MV-4-11 (cell line): ENCODE measurements at places on chromosomes 6 and 20.

DNA sequence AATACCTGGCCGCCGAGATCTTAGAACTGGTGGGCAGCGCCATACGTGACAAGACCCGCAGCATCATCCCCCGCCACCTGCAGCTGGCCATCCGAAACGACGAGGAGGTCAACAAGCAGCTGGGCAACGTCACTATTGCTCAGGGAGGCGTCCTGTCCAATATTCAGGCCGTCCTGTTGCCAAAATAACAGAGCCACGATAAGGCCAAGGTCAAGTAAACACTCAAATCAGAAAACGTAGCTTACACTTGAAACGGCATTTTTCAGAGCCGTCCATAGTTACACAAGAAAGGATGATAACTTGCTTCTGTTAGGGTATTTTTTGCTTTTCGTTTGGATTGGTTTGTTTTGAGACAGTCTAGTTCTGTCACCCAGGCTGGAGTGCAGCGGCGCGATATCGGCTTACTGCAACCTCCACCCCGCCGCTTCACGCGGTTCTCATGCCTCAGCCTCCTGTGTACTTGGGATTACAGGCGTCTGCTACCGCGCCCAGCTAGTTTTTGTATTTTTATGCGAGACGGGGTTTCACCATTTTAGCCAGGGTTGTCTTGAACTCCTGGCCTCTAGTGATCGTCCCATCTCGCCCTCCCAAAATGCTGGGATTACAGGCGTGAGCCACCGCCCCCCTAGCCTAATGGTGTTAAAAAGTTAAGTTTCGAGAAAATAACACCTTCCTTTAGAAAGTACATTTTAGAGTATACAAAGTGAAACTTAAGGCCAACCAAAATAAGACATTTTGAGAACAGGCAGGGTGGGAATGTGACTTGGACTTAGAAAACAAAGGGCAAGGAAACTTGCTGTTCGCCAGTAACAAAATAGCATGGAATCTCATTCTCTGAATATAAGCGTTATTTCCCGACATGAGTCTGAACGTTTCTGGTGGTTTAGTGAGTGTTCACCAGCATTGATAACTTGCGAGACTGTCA is 42.8 kb upstream of the HFE start:
- peak; percentile 56 for DNase-seq

DNA sequence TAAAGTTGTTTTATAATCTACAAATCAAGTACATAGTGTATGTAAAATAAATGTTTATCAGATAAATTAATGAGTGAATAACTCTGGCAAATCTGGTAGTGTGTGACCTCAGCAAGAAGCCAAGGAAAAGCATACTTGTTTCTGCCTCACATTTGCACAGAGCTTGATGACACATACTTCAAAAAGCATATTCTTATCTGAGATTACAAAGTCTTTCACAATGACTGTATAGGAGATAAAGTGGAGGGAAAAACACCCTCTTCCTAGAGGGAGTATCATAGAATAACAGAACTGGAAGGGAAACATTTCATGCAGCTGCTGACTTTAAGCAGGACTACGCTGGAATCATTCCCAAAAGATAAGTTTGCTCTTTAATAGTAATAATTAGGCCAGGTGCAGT is 28.1 kb upstream of the AKAP7 start:
- DNase-seq, result no peak

DNA sequence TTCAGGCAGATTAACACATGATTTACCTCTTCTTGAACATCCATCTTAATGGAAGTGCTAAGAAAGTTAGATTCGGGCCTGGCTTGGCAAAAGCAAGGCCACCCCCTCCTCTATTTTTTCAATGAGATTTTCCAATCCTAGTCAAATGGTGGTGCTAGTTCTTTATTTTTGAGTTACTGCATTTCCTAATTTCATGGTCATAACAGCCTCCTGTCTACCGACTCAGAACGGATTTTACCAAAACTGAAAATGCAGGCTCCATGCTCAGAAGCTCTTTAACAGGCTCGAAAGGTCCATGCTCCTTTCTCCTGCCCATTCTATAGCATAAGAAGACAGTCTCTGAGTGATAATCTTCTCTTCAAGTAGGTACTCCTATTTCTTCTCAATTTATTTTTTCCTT is 117.2 kb upstream of the ESR1 start:
- peak; percentile 6 for DNase-seq

DNA sequence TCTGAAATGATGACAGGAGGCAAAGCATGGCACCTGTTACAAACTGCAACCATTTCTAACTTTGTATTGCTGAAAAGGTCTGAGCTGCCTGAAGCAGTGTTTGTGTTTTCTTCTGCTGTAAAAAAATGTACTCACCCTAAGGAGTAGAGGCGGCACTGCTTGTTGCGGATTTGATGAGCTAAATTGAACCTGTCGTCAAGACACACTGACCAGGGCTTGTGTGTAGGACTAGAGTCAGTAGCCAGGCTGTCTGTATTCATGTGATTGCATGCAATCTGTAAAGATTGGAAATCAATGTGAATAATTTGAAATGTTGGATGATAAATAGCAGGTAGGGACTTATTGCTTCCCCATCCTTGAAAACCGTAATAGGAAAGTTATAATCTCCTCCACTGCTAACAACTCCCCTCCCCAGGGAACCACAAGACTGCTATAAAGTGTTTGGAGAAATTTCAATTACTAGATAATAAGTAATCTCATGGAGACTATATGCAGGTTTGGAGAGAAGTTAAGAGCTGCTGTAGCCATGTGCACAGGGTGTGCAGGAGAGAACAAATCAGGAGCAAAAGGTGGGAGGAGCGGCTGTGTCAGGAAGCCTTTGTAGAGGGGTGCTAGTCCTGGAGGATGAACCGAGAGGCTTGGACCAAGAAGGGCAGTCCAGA is 42.8 kb downstream of the METTL24 start:
- DNase-seq, result no peak

- no peak for DNase-seq
These were observed 43.2 kb downstream of the RAB44 start for GRCh38 chr6:36740818-36741179.

DNA sequence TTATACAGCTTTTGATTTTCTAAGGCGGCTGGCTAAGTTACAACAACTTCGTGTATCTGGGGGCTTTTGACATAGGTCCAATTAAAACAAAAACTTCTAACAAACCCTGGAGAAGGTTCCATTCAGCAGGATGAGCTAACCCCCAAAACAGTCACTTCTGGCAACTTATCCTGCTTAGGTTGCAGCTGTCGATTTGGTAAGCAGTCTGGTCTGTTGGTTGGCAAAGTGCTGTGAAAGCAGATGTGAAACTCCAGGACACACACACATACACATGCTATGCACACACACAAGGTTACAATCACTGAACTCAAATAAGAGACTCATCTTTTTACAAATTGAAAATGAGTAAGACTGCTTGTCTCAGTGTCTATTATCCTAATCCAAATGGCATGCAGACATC is 119.0 kb upstream of the STMND1 start:
- DNase-seq, result peak; percentile 96

GRCh38 chr20:33664085-33664761 is 2.1 kb downstream of the C20orf144 start:
- no peak for DNase-seq

DNA sequence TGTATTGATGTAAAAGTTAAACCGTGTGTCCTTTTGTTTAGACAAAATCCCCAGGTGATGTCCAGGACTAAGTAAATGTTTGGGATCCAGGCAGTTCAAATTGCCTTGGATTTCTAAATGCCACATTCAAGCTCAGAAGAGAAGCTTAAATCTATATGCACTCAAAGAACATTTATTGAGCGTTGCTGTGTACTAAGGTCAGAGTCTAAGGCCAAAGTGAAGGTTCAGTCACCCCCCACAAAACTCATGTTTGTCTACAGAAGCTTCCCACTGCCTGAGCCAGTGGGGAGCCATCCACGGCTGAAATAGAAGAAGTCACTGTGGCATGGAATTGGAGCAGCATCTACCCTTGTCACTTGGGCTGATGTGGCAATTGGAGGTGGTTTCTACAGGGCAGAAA is 70.7 kb upstream of the INSM1 start:
- no peak for DNase-seq

DNA sequence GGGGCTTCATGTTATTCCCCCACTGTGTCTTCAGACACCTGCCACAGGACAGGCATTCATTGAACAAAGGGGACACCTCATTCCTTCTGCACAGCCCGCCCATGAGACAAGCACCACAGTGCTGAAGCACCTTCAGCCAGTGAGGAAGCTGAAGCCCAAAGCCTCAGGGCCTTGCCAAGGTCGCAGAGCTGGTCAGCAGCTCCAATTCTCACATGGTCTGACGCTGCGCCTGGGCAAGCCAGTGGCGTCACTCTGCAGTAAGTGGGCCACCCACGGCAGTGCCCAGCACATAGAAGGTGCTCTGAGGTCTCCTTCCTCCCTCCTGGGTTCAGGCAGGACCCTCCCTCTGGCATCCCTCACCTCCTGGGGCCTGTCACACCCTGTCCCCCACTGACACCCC is 43.2 kb downstream of the GRM4 start:
- DNase-seq, result no peak

GRCh38 chr6:107704347-107705013 is 119.6 kb downstream of the SCML4 start:
- DNase-seq, result peak; percentile 11

GRCh38 chr20:34402461-34402860 is 39.4 kb downstream of the ITCH start:
- no peak for DNase-seq

DNA sequence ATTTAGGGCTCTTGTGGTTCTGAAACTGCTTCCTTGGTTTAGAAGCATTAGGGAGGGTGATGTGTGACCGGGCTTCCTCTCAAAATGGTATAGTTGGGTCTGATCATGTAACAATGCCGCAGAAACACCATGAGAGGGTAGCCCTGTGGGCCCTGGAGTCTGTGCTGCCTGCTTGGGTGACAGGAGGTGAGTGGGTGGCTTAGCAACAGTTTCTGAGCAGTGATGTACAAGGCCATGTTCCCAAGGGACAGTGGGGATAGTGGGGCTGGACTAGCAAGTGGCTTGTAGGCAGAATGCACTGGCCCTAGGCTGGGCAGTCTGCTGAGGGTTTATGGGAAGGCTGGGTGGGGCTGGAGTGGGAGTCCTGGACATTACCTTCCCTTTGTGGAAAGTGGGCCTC is 106.9 kb upstream of the MYL9 start:
- peak; percentile 34 for DNase-seq

DNA sequence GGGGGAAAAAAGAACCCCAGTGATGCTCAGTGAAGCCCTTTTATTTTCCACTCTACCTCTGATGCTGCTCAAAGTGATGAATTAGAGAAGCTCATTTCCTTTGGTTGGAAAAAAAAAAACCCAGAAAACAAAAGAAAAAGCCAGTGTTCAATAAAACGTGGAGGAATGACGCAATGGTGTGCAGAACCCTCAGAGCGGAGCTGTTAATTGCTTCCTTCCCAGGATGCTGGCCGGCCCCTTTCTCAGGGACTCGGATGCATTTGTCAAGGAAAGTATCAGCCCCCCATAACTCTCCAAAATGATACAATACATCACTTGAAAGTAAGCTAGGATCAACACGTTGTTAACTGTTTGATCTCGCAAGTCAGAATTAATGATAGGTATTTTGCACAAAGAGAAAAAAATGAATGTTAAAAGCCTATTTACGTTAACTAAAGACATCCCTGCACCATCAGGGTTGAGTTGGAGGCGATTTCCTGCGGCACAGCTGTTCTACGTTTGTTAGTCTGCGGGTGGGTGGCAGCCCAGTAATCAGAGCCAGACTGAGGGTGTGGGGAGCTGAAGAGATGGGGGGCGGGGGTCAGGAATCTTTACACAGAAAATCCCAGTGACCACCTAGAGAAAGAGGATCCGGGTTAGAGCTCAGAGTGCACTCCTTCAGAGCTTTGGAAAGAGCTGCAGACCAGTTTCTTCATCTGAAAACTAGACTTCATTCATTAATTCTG is 132.4 kb downstream of the BMP7 start:
- peak; percentile 43 for DNase-seq

DNA sequence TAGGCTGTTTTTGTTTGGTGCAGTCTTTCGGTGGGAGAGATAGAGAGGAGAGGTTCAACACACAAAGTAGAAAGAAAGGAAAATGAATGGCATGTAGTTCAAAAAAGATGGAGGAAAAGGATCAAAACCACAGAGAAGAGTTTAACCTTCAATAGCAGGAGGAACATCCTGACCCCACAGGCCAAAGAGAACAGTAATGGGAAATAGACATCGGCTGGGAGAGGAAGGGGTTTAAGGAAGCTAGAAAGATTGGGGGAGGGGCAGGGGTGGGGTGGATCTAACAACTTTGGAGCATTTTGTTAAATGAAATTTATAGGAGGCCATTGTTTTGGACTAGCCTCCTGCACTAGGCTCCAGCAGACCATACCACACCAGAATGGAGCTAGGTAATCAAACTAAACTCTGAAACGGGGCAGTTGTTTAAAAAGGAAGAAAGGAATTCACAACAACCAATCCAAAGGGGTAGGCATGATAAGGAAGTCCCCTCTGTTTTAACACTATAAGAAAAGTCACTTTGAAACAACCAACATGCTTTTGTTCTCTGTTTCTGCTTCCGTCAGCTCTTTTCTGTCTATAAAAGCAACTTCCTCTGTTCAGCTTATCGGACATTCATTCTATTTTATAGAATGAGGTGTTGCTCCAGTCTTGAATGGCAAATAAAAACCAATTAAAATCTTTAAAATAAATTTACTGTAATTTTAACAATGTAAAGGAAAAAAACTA is 82.6 kb downstream of the EPB41L2 start:
- no peak for DNase-seq

DNA sequence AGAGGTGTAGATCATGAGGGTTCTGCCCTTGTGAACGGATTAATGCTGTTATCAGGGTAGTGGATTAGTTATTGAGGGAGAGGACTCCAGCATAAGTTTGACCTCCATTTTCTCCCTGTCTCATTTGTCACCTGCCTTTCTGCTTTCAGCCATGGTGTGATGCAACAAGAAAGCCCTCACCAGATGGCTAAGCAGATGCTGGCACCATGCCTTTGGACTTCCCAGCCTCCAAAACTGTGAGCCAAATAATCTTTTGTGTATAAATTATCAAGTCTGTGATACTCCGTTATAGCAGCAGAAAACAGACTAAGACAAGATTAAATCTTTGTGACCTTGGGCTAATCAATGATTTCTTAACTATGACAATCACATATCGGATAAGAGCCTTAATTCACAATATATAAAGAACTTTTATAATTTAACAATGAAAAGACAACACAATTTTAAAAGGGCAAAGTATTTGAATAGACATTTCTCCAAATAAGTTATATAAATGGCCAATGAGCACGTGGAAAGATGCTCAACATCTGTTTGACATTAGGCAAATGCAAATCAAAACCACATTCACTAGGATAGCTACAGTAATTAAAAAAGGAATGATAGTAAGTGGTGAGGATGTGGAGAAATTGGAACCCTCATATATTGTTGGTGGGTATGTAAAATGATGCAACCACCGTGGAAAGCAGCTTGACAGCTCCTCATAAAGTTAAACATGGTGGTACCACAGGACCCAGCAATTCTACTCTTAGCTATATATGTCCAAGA is 45.3 kb upstream of the IFNGR1 start:
- no peak for DNase-seq

DNA sequence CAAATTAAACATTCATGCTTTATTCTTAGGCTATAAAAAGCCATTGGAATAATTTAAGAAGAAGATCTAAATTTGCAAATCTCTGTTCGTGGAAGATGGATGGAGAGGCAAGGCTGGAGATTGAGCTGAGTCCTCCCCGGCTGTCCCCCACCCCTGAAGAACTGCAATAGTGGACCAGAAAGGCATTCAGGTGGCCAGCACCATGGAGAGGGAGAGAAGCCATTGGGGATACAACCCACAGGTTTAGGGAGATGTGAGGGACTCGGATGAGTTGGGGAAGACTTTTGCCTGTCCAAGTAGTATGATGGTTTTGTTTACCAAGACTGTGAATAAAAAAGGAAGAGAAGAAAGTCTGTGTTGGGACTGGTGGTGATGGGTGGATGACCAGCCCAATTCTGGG is 120.8 kb downstream of the F13A1 start:
- DNase-seq, result no peak

- DNase-seq, result no peak
These were observed 34.7 kb downstream of the PLEKHG1 start for GRCh38 chr6:150634176-150634963.
